ENCODE measurements at places on chromosomes 5 and 9.

DNA sequence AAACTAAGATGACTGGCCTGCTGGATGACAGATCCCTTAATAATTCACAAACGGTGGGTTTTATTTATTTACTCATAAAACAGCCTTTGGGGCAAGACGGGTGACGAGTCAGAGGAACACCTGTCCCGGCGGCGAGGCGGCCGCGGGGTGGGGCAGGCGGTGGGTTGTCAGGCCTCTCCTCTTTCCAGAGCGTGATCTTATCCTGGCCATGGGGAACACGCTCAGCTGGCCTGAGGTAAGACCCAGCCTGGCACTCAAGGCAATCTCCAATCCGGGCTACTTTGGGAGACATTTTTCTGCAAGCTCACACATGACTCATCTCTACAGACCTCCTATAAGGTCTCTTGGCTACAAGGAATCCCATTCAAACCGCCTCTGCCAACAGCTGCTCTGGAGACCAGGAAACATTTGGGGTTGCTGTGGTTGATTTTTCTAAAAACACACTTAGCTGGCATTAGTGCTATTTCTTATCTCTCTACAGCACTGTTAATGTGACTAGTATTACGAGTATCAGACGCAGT lies 6.3 kb downstream of the RAPGEF1 start:
- no peak for DNase-seq

- no peak for DNase-seq
These were observed 158.8 kb downstream of the DEPDC1B start for GRCh38 chr5:60540856-60541805.

- DNase-seq, result no peak
These were observed 26.4 kb upstream of the TMOD1 start for GRCh38 chr9:97475059-97475458.

GRCh38 chr9:130626249-130626996 lies 38.0 kb upstream of the PRDM12 start:
- DNase-seq, result no peak

DNA sequence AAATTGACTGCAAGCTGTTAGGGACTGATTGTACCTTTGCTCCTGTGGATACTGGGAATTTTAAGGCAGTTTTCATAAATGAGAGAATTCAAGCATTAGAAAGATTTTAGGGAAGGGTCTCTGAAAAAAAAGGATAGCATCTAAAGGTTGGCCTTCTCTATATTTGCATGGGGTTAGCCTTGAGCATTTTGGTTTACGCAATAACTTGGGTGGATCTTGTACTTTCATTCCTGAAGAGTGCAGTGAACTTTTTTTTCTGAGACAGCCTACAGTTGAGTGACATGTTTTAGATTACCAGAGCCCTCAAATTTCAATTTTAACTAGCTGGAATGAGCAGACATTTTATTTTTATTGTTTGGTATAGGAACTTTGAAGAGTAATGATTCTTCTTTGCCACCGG lies 91.6 kb upstream of the NR3C1 start:
- DNase-seq, result no peak

DNA sequence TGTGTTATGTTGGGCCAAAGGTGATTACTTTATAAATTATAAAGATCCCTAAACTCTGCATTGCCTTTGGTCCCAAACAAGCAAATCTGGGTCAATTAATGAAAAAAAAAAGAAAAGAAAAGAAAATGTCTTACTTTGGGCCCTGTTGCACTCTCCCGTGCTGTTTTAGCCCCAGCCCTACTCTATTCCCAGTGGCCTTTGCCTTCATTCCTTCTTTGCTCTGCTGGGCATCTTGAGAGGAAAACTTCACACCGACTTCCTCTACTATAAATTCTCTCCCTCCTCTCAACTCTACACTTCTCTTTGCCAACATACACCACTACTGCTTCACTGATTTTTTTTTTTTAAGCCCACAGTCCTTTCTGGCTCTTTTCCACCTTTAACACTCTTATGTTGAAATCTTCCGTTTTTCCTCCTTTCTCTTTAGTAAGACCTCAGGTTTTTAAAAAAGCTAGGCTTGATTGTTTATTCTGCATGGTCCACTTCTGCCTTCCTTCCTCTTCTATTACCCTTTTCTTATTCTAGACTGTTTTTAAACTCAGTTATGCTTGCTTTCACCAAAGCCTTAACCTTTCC lies 4.5 kb upstream of the MSMP start:
- DNase-seq, result no peak

- no peak for DNase-seq
These were observed 181.3 kb upstream of the DMRT1 start for GRCh38 chr9:660227-660626.

GRCh38 chr5:145141534-145141933 lies 693.6 kb downstream of the PRELID2 start:
- no peak for DNase-seq

- DNase-seq, result no peak
These were observed 1.1 kb upstream of the GNA14 start for GRCh38 chr9:77649109-77649812.
